Stimulated activated naive B cell treated with anti-CD40 and anti-IgM and Interleukin-4, amounts not matched to agents 10 μg/mL and 1 μg/mL and 100 μg/mL, for 72 hours (primary cell): ENCODE measurements at places on chromosomes 6 and 20.

- no peaks in the 10 kb centered on the region for H3K27me3 ChIP-seq
- H3K4me1 ChIP-seq = peaks cover 39% of the 10 kb centered on the region
- peak; percentile 39 for DNase-seq
- peak overlapping the region; percentile 37 for H3K4me3 ChIP-seq
- peak overlapping the region; percentile 80 for H3K27ac ChIP-seq
These were observed 118.0 kb downstream of the NFATC2 start for GRCh38 chr20:51424270-51425117.

- no peak for DNase-seq
- no peaks in the 10 kb centered on the region for H3K27me3 ChIP-seq
- no peak overlapping the region for H3K4me3 ChIP-seq
- no peaks in the 10 kb centered on the region for H3K36me3 ChIP-seq
- H3K27ac ChIP-seq = no peak overlapping the region
These were observed 52.6 kb downstream of the BMP5 start for GRCh38 chr6:55822815-55823214.

DNA sequence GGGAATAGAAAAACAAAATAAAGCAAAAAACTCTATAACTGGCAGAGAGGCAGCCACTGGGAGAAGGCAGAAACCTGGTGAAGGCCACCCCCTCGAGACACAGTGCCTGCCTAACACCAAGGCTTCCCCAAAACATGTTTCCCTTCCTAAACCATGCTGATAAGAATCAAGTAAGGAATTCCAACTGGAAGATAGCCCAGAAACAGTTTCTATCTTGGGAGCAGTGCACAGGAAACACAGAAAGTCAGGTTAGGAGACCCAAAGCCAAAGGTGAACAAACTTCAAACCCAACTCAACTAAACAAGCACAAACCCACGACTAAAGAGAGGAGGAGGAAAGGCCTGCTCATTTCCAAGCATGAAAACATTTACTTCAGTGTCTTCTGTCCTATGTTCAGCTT is 433.7 kb upstream of the RGS17 start:
- no peak overlapping the region for H3K27ac ChIP-seq
- H3K27me3 ChIP-seq = no peaks in the 10 kb centered on the region
- H3K36me3 ChIP-seq = no peaks in the 10 kb centered on the region
- no peak overlapping the region for H3K4me3 ChIP-seq
- H3K4me1 ChIP-seq = no peaks in the 10 kb centered on the region
- DNase-seq = no peak

- H3K4me1 ChIP-seq = no peaks in the 10 kb centered on the region
- DNase-seq = no peak
These were observed 63.1 kb upstream of the PTPRT start for GRCh38 chr20:43252761-43253160.

GRCh38 chr20:49595811-49596561 is 28.0 kb upstream of the PTGIS start:
- H3K36me3 ChIP-seq = no peaks in the 10 kb centered on the region
- no peak overlapping the region for H3K4me3 ChIP-seq
- H3K4me1 ChIP-seq = peaks cover 31% of the 10 kb centered on the region
- DNase-seq = peak; percentile 54
- peak overlapping the region; percentile 33 for H3K27ac ChIP-seq
- peaks cover 32% of the 10 kb centered on the region for H3K27me3 ChIP-seq

- H3K36me3 ChIP-seq = peaks cover 16% of the 10 kb centered on the region
- no peak for DNase-seq
- no peaks in the 10 kb centered on the region for H3K4me1 ChIP-seq
- no peaks in the 10 kb centered on the region for H3K27me3 ChIP-seq
- no peak overlapping the region for H3K4me3 ChIP-seq
- no peak overlapping the region for H3K27ac ChIP-seq
These were observed 68.8 kb upstream of the LTV1 start for GRCh38 chr6:143774347-143774746.
